ENCODE measurements at places on chromosomes 12 and 14. TPM values are rescaled to one million over a fixed set of nuclear protein-coding genes. Genes with fewer than 3 reads are reported as not detected.
A peak's percentile ranks its signal among the peaks of the same experiment; 100 is the strongest.

Gene LRCOL1
- not detected for total RNA-seq

Gene FOXG1
- 0.65 TPM for total RNA-seq

Gene EID3
- total RNA-seq, result 7.6 TPM

- H3K4me1 ChIP-seq, result no peaks in the 10 kb centered on the region
- DNase-seq, result no peak
- H3K36me3 ChIP-seq, result no peaks in the 10 kb centered on the region
- H3K27me3 ChIP-seq, result peaks cover 22% of the 10 kb centered on the region
- H3K27ac ChIP-seq, result no peak overlapping the region
Measured at GRCh38 chr14:100824091-100824551, 1.8 kb upstream of the MEG3 start.

GRCh38 chr12:25993901-25994651 lies 35.6 kb downstream of the RASSF8 start:
- peak overlapping the region; percentile 68 for H3K27ac ChIP-seq
- no peak overlapping the region for H3K4me3 ChIP-seq
- no peak for DNase-seq
- no peaks in the 10 kb centered on the region for H3K36me3 ChIP-seq

- no peaks in the 10 kb centered on the region for H3K4me1 ChIP-seq
- H3K27me3 ChIP-seq, result no peaks in the 10 kb centered on the region
- DNase-seq, result peak; percentile 92
- H3K4me3 ChIP-seq, result no peak overlapping the region
- no peak overlapping the region for H3K27ac ChIP-seq
- H3K36me3 ChIP-seq, result peaks cover 47% of the 10 kb centered on the region
Measured at GRCh38 chr14:23478109-23478759, 8.7 kb downstream of the NGDN start.

DNA sequence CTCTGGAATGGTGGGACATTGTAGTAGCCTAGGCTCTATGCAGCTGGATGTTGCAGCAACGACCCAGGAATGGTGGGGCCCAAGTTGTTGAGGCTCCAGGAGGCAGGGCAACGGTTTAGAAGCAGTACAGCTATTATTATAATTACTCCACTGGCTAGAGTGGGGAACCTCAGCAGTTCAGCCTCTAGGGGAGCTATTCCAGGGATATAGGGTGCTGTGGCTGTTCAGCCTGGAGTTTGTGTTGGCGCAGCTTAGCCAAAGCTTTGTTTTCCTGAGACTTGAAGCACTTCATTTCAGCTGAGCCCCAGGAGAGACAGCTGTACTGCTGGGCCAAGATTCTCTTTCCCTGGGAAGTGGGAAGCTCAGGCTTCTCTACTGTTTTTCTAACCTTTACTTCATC lies 1023.0 kb upstream of the ATXN7L3B start:
- no peak overlapping the region for H3K4me3 ChIP-seq
- no peaks in the 10 kb centered on the region for H3K4me1 ChIP-seq
- no peaks in the 10 kb centered on the region for H3K27me3 ChIP-seq

DNA sequence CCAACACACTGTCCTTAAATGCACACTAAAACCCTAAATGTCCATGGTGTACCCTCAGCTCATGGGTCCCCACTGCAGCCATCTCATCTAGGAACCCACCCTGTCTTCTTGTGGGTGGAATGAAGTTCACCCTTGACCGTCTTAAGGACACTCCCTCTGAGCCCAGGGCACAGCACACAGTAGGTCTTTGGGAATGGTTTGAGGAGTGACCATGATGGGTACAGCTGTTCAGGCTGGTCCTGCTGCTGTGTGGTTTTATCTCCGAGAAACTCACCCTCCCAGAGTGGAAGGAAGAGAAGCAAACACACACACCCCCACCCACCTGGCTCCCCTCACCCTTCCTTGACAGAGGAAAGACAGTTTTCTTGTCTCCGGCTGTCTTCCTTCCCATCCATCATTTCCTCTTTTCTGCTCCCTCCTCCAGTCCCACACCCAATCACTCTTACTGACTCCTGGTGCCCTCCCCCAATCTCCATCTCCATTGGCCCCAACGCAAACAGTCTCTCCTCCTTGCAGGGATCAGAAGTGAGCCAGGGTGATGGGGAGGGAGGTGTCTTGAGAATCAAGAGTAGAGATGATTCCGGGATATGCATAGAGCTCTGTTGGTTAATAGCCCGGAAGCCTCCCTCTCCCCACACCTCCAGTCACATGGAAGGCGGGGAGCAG lies 105.9 kb upstream of the LHX5 start:
- no peaks in the 10 kb centered on the region for H3K36me3 ChIP-seq
- H3K27me3 ChIP-seq, result no peaks in the 10 kb centered on the region
- H3K27ac ChIP-seq, result no peak overlapping the region

DNA sequence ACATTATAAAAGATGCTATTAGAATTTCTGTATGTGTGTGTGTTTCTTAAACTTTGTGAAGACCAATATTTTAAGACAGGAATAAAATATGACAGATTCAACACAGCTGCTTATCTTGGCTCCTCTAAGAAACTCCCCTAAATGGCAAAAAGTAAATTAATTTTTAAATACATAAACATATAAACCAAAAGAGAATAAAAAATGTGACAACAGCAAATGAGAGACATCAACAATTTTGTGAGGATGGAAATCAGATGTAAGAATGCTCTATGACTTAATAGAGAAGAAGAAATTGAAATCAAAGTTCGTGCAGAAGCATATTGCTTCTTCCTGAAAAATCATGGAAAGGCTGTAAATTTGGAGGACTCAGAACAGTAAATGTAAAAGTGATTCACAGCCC lies 1083.8 kb downstream of the FLRT2 start:
- no peaks in the 10 kb centered on the region for H3K4me1 ChIP-seq
- H3K4me3 ChIP-seq, result no peak overlapping the region
- H3K27ac ChIP-seq, result no peak overlapping the region
- no peaks in the 10 kb centered on the region for H3K36me3 ChIP-seq
- no peak for DNase-seq
- no peaks in the 10 kb centered on the region for H3K27me3 ChIP-seq

DNA sequence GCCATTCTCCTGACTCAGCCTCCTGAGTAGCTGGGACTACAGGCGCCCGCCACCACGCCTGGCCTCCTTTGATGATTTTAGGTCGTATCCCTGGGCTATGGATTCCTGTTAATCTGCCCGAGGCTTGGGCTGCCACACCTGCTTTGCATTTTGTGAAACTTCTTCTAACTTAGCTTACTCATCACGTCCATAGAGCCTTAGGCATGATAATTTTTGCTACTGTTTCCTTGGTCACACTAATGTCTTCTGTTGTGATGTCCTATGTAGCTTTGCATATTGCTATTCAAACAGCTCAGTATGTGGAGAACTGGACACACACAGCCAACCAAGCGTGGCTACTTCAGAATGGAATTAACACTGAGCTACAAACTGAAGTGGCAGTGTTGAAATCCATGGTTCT lies 47.5 kb upstream of the DDX11 start:
- H3K4me3 ChIP-seq, result no peak overlapping the region
- H3K27ac ChIP-seq, result no peak overlapping the region
- no peaks in the 10 kb centered on the region for H3K27me3 ChIP-seq
- H3K4me1 ChIP-seq, result no peaks in the 10 kb centered on the region

DNA sequence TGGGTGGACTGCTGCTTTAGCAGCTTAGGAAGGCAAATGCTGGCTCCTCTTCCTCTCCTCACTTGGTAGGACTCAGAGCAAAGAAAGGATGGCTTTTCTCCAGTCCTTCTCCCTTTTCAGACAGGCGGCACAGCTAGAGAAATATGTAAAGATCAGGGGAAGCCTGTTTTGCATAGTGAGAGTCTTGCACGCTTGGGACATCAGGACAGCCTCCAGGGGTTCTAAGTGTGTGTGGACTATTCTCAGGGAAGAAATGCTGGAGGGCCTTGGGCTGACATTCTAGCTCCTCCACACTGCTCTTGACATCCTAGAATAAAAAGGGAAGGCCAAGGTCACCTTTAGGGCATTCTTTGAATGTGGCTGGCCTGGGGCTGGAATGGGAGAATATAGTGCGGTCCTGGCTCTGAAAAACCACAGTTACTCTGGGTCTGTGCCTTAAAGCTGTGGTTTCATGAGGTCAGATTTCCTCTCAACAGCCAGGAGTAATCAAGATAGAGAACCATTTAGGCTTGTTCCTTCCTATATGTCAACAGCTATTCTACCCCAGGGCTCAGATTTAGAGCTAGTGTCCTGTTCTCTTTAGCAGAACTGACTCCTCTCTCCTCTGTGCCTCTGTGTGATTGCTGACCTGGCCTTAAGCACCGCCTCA lies 24.3 kb downstream of the CMA1 start:
- no peak overlapping the region for H3K4me3 ChIP-seq
- no peak for DNase-seq
- H3K4me1 ChIP-seq, result no peaks in the 10 kb centered on the region
- no peak overlapping the region for H3K27ac ChIP-seq
- no peaks in the 10 kb centered on the region for H3K36me3 ChIP-seq

DNA sequence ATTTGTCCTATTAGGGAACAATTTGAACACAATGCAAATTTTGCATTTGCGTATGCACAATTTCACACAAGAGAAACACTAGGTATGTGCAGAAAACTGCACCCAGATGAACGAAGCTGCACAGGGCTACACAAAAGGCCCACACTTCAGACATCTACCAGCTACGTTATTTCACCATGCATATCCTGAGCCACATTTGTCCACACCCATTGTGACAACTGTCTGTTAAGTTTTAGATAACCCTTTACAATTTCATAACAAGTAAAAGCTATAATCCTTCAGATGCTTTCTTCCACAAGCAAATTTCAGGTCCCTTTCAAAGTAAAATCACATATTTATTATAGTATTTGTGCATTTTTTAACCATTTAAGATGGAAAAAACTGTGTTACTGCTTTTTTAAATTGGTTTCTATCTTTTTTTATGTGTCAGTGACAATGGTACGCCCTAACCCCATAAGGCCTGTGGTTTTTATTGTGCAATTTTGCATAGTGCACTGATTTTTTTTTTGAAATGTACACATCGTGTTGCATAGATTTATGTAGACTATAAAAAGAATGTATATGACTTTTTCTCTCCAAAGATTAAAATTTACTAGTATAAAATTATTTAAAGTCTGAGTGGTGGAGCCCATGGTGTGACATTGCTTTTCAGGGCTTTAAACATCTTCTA lies 87.8 kb upstream of the BTG1 start:
- no peak overlapping the region for H3K27ac ChIP-seq
- H3K36me3 ChIP-seq, result no peaks in the 10 kb centered on the region
- no peaks in the 10 kb centered on the region for H3K27me3 ChIP-seq
- H3K4me1 ChIP-seq, result no peaks in the 10 kb centered on the region
- no peak overlapping the region for H3K4me3 ChIP-seq
- no peak for DNase-seq
